Natural killer cell (primary cell): ENCODE measurements at places on chromosomes 13 and 19.
A peak's percentile ranks its signal among the peaks of the same experiment; 100 is the strongest.

DNA sequence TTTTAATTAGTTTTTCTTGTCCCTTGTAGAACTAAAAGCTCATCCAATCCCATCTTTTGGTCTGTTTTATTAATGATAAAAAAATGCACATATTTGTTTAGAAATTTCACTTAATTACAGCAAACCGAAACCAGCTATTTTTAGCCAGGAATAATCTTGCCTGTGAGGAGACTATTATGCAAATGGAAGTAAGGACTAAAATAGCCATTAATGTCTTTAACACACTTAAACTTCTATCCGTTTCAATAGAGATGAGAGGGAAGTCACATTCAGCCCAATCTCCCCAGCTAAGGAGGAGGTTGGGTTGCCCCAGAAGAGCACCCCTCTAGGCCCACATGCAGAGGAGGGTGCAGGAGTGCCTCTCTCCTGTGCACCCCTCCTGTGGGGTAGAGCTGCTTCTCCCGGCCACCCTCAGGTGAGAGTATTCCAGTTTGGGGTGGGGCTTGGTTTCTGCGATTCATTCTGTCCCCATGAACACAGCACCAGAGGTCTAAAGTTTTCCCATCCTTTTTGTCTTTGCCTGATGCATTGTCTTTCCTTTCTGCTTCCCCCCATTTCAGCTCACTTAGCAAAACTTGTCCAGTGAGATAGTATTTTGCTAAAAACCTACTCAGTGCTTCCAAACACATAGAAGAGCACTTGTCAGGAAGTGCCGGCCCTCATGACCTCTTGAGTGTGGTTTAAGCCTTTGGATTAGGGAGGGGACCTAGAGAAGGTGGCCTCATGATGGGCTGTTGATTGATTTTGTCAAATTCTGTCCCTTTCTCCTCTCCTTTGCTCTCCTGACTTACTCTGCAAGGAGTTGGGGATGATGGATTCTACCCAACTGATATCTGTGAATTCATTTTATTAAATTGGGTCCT, 28.2 kb downstream of the FGF9 start:
- no peak for DNase-seq

DNA sequence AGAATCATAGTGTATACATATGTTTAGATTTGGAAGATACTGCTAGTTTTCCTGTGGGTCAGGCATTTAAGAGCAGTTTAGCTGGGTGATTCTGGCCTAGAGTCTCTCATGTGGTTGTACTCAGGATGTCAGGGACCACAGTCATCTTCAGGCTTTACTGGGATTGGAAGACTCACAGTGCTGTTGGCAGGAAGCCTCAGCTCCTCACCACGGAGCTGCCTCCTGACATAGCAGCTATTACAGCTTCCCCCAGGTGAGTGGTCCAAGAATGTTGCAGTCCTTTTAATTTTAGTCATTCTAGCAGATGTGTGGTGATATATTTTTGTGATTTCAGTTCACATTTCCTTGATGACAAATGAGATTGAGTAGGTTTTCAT, 16.9 kb upstream of the GPR18 start:
- DNase-seq = peak; percentile 76

DNA sequence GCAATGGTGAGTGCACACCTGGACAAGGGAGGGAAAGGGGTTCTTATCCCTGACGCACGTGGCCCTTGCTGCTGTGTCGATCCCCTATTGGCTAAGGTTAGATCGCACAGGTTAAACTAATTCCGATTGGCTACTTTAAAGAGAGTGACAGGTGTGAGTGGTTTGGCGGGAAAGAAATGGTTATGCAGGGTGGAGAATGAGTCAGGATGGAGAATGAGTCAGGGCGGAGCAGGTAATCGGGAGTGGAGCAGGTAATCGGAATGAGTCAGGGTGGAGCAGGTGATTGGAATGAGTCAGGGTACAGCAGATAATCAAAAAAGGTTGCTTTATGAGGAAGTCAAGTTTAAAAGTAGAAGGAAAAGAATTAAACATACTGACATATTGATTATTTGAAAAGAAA, 24.4 kb upstream of the SIAH3 start:
- DNase-seq = no peak

GRCh38 chr19:18388100-18388959, 2.4 kb downstream of the GDF15 start:
- DNase-seq = peak; percentile 88

DNA sequence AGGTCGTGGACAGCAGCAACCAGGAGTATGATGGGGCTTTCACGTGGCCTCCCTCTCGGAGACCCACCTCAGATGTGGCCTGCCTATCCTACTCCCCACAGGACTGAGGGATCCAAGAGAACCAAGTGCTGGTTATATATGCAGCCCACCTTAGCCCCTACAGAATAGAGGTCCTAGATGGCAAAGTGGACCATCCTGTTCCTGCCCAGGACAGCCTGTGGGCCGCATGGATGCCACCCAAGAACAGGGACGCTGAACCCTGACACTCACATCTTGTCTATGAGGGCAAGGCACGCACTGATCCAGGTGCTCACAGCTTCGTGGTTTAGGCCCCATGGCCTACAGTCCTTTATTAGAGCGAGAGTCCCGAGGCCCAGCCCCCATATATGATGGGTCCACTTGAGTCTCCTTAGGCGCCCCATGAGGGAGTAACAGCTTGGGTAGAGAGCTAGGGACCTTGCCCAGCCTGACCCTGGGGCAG, 1.5 kb upstream of the SLC27A5 start:
- no peak for DNase-seq

DNA sequence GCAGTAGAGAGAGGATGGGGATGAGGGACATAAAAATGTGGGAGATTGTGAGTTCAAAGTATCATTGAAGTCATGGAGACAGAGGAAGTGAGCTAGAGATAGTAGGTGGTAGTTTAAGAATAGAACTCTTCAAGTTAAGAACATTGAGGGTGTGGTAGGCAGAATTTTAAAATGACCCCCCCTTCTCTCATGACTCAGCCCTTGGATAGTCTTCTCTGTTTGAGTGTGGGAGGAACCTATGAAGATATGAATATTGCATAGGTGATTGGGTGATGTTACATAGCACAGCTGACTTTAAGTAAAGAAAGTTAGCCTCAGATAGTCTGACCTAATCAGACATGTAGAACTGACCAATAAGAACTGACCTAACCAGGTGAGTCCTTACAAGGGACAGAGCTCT, 418.6 kb downstream of the FOXO1 start:
- no peak for DNase-seq

DNA sequence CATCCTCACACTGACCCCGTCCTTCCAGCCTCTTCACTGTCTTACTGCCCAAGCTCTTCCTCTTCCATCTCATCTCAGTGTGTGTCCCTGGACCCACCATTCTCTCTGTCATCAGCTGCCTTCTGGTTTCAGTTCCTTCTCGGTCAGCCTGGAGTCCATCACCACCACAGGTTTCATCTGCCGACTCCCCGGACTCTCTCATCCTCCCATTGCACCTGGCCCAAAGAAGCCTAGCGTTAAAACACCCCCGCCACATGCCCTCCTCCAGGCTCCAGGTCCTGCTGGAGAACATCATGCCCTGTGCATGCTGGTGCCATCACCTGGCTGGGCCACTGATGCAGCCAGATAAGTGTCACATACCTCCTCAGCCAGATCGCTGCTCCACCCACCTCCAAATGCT, 122.1 kb upstream of the GPR12 start:
- DNase-seq = no peak

GRCh38 chr19:38741670-38742069, 2.6 kb downstream of the CAPN12 start:
- DNase-seq = no peak

GRCh38 chr13:36820222-36820621, 1.2 kb downstream of the RFXAP start:
- peak; percentile 6 for DNase-seq

DNA sequence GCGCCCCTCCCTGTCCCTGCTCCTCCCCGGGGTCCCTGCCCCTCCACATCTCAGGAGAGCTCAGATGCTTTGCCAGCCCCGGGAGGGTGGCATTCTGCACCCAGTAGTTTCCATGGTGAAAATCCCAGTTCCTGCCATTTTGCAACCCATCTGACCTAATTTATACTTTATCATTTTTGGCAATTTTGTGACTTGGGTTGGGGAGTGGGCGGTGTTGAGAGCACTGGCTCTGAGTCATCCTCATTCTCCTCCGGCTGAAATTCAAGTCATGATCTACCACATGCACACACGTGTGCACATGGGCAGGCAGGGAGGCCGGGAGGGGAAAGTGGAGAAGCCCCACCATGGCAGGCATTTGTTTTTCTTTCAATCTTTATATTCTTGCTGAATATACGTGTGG, 208.6 kb downstream of the URI1 start:
- no peak for DNase-seq

DNA sequence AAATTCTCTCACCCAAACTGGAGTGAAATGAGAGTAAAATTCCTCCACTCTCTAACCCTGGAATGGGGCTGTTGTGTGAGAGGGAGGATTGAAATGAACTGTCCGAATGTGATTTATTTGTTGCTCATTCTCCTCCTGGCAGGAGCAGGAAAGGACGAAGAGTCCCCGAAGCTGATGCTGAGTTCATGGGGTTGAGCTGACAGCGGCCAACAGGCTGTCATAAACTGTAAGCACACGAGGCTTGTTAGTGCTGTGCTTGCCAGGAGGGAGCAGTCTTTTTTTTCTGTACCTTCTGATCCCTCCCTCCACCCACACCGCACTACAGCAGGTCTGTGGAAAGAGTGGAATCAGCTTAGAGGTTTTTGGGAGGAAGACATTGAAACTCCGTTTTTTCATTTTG, 33.1 kb upstream of the ZNF331 start:
- no peak for DNase-seq

DNA sequence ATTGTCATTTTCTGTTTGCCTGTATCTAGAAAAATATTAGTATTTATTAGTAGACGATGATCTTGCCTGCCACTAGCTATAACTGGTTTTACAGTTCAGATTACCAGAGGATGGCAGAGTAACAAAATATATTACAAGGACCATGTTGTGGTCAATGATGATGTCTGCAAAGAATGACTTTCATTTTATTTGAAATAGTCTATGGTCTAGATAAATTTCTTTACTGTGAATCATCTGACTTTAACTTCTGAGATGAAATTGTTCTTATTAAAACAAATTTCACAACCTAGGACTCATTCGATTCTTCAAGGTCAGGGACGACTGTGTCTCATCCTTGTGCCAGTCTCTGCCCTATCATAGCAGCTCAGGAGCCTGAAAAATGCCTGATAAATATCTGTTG, 637.8 kb upstream of the KLF12 start:
- no peak for DNase-seq

- no peak for DNase-seq
These were observed 36.7 kb downstream of the FAM124A start for GRCh38 chr13:51258612-51259548.

DNA sequence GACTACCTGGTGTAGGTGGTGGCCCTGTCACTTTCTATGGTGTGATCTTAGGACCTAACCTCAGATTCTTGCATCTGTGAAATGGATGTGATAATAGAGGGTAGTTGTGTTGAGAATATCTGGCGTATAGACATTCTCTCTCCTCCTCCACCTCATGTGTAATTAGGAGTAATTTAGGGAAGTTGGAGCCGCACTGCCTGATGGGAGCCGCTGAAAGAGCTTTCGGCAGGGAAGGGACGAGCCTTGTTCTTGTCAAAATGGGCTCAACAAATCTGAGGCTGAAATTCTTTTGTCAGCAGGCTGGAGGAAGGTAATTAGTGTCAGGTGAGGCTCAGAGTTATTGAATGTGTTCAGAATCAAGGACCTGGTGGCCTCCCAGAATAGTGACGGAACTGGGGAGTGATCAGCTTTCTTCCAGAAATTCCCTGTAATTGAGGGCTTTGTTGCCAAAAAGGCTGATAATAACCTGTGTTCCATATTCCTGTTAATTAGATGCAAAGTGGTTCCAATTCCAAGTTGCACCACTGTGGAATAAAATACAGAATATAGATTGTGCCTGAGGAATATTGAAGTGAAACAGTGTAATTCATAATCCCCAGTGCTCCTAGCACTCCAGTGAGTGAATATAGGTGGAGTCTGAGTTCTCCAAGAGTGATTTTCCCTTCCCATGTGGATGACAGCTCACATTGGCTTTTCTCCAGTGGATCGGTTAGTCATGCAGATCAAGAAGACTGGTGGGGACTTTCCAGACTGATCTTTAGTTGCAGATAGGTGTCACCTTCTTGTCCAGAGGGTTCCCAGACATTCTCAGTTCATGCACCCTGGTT, 47.5 kb downstream of the SPATA13 start:
- DNase-seq = no peak

DNA sequence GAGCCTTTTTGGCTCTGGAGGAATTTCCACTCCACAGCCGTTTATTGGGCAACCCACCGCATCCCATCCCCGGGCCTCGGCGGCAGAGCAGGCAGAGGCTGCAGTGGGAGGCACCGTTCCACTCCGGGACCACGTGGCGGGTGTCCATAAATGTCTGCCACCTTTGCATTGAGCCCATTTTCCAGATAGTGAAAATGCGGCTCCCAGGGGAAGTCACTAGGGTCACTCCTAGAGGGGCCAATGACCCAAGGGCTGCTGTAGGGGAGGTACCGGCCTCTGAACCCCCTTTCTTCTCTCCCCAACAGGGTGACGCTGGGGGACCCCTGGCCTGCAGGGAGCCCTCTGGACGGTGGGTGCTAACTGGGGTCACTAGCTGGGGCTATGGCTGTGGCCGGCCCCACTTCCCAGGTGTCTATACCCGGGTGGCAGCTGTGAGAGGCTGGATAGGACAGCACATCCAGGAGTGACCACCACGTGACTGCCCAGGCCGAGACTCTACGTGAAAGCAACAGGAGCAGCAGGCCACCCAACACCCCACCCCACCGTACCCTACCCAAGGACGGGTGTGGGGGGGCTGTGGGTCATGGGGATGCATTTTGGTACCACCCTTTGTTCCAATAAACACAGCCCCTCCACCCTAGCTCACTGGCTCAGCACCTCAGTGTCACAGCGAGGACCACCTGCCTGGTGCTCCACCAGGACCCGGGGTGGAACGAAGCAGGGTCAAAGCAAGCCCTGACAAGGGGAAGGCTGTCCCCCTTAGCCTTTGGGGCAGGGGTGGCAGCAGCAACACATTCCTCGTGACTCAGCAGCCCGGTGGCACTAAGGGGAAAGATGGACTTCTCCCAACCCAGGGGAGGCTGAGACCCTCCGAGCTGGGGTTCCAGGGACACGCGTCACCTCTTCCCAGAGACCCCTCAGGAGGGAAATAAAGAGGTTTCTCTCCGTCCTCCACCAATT, 1.5 kb downstream of the TIMM13 start:
- DNase-seq = no peak

DNA sequence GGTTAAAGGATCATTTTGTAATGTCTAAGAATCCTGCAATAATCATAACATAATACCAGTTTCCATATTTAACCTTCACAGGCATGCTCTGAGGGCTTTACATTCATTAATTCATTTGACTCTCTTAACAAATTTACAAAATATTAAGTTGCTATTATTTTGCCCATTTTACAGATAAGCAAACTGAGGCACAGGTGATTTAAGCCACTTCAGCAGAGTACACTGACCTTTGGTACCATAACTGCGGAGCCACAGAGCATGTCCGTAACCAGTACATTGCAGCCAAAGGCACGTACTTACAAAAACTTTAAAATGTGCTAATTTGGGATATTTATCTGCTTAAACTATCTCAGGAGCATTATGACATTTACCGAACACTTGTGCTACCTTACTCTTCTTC, 169.4 kb upstream of the MYO16 start:
- no peak for DNase-seq
